ENCODE measurements at places on chromosomes 4 and X.

DNA sequence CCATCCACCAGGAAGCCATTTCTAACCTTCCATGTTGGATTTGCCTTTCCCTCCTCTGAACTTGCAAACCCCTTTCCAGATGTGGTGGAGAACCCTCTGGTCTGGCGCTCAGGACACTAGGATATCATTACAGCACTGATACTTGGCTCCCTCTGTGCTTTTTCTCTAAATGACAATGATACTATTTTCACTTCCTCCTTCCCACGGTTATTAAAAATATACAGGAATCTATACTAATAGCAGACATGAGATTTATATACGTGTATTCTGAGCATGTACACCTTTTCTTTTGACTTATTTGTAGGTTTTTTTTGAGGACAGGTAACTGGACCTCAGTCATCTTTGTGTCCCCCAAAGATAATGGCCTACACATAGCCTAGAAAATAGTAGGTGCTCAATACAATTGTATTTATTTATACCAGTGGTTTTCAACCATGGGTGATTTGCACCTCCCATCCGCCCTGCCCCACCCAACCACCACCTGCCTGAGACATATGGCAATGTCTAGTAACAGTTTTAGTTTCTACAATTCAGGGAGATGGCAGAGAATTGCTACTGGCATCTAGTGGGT is 60.4 kb upstream of the PLAC8 start:
- no peak for DNase-seq

- no peak for DNase-seq
These were observed 24.3 kb upstream of the MAOA start for GRCh38 chrX:43631841-43632240.

GRCh38 chr4:71692963-71693362 is 90.9 kb downstream of the GC start:
- no peak for DNase-seq

DNA sequence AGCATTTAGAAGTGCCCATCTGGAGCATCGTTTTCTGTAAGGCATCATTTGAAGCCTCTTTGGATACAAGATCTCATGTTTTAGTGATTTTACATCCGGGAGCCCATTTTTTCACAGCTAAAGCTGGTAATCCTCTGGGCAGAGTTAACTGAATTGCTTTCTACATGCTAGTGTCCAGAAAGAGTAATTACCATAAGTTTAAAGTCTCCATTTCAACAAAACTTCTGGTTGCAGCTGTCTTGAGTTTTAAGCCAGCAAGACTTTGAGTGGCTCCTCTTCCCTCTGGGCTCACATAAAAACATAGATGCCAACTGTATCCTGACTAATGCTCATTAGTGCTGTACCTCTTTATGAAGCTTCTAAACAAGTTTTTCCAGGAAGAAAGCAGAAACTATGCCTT is 65.4 kb downstream of the GPRIN3 start:
- DNase-seq, result no peak

DNA sequence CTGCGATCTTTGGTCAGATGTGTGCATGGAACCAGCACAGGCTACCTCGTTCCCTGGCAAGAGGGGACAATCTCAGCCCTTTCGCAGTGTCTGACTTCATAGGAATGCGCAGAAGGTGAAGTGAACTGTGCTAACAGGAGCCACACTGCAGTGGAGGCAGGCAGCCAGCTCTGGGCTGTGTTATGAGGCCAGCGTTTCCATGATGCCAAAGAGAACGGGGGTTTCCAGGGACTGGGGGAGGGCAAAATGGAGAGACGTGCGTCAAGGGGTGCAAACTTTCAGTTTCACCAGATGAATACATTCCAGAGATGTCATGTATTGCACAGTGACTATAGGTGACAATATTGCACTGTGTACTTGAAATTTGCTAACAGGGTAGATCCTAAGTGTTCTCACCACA is 30.4 kb downstream of the CLDN34 start:
- no peak for DNase-seq

DNA sequence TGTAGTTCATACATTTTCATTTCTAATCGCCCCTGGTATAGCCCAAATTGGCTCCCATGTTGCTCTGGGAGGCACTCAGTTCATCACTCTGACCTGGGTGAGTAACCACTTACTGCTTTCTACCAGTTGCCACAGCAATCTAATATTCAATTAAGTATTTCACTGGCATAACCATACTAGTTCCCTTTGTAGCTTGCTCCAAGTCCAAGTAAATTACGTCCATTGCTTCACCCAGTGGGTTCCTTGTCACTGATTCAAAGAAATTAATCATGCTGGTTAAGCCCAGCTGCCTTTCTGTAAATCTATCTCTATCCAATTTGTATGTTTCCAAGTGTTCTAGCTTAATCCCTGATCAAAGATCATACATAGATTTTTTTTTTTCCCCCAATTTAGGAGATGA is 92.0 kb upstream of the CBR4 start:
- DNase-seq, result no peak

GRCh38 chr4:2787230-2788100 is 5.4 kb upstream of the SH3BP2 start:
- DNase-seq, result no peak

GRCh38 chr4:10153161-10153560 is 36.6 kb upstream of the WDR1 start:
- no peak for DNase-seq

DNA sequence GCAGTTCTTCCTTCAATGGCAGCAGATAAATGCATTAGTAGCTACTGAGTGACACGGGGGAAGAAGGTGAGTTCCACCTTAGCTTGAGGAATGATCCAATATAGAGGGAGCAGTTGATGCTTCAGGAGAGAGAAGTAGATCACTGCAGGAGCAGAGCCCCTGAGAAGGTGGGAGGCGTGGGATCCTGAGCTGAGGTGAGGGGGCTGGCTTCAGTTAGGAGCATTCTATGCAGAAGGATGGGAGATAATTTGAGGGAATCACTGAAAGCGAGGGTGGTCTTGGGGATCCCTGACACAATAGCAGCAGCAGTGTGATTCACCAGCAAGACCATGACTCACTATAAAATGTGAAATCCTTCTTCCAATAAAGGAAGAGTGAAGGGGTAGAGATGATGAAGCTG is 48.0 kb downstream of the XAGE2 start:
- DNase-seq, result no peak

GRCh38 chr4:135934026-135934425 is 1598.3 kb downstream of the PCDH18 start:
- DNase-seq, result no peak

DNA sequence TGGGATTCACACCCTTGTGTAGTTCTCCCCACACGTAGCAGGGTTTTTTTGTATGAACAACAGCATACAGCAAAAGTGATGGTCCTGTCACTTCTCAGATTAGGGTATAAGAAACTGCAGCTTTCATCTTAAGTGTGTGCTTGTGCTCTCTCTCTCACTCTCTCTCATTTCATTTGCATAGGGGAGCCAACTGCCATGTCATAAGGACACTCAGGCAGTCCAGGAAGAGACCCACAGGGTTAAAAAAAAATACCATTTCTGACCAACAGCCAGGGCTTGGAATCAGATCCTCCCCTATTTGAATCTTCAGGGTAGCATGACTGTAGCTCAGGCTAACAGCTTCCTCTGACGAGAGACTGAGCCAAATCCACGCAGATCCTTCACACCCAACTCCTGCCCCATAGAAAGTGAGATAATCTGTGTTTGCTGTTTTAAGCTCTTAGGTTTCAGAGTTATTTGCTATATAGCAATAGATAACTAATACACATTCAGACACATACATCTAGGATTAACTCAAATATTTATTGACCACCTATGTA is 331.2 kb downstream of the PAPSS1 start:
- DNase-seq, result no peak

All from activated CD4-positive, CD25-positive, alpha-beta regulatory T cell treated with anti-CD3 and anti-CD28 coated beads, Interleukin-2, amount 50 U/mL, for 16 hours (primary cell).